A673 (cell line): ENCODE measurements at places on chromosomes 6 and 20. TPM values are rescaled to one million over a fixed set of nuclear protein-coding genes. Genes with fewer than 3 reads are reported as not detected.

DNA sequence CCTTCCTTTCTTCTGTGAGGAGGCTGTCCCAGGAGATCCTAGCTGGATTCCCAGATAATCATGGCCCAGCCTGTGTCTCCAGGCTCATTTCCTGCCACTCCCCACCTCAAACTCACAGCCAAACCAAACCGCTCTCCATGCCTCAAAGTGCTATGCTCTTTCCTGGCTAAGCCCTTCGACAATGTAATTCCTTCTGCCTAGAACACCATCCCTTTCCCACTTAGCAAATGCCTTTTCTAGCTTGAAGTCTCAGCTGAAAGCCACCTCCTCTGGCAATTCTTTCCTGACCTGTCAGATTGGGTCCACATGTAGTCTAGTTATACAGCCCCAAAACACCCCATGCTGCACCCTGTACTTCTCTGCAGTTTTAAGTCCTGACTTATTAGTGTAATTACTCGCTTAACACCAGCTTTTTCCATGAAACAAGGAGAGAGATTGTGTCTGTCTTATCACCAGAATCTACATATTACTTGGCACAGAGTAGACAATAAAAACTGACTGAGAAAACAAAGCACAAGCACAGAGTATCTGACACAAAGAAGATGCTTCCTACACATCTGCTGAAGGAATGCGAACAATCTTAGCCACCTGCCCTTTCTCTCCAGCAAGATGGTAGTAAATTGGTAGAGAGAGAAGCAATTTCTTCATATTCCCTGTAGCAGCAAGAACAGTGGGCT lies 5.4 kb downstream of the TRIM26 start:
- no peak for DNase-seq

The PNLDC1 gene
- 0.58 TPM in 1 of 2 replicates, not detected in the other for total RNA-seq

The RBM12 gene
- total RNA-seq = 114 and 124 TPM in 2 replicates

DNA sequence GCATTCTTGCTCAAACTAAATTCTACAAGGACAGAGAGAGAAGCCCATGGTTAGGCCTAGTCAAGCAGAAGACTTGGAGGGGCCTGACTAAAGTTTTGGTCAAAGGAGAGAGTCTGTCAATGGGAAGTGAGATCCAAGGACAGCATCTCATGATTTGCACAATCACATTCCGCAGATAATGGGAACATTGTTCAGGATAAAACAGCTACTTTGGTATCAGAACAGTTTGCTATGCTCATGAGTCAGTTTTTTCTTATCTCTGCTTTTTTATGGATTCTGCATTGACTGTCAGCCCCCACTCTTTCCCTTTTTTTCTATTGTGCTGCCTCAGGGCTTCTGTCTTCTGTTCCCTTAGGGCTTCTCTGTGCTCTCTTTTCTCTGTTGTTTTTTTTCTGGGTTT lies 28.6 kb downstream of the AKAP7 start:
- DNase-seq = no peak

GRCh38 chr20:19465536-19465935 lies 253.1 kb downstream of the SLC24A3 start:
- no peak for DNase-seq

The HLA-DRB1 gene
- not detected in 2 replicates for total RNA-seq

GRCh38 chr6:53258774-53259155 lies 90.0 kb downstream of the ELOVL5 start:
- no peak for DNase-seq

The LAMA2 gene
- 2.2 TPM in 2 replicates for total RNA-seq

The OPRM1 gene
- not detected in 2 replicates for total RNA-seq

- DNase-seq = no peak
Observed at GRCh38 chr20:5974531-5974930, 24.1 kb downstream of the MCM8 start.

DNA sequence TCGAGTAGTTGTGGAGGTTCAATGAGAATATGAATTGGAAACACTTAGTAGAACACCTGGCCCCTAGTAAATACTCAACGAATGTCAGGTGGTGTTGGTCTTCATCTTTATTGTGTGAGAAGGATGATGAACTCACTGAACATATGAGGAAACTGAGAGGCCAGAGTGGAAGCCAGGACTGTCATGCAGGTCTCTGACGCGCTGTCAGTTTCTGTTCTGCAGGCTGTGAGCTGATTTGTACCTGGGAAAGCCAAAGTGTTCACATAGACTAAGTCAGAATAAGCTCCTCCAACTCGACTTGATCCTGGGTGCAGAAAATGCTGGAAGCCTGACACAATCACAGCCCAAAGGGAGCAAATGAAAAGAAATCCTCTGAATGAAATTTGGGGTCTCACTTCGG lies 222.2 kb downstream of the LY86 start:
- DNase-seq = no peak

- DNase-seq = peak; percentile 60
Observed at GRCh38 chr6:1381481-1382330, 7.7 kb upstream of the FOXF2 start.

DNA sequence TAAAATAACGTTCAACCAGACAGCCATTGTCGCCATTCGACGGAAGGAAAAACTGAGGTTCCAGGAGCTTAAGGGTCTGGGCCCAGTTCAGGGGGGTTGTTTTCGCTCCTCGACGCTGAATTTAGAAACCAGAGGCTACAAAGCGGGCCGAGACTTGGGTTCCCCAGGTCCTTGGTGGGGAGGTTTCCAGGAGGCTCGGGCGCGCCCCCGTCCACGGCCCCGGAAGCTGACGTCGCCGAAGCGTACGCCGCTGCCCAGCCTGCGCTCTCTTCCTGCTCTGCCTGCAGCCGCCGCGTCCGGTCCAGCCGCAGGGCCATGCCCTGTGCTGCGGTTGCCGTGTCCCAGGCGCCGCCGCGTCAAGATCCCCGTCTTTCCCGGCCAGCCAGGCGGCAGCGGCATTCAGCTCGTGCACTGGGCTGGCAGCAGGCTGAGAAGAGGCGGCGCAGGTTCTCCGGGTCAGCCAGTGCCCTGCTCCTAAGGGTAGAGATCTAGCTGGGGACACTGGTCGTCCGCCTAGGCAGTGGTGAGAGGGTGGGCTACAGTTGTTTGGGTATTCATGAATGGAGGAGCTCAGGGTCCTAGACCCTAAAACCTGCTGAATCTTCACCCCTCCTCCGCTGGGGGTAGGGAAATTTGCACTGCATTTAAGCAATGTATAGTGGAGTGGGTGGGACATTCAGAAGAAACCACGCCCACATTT lies 901 bp upstream of the TRIM26 start:
- DNase-seq = peak; percentile 72

The LATS1 gene
- 35.2 and 39.6 TPM in 2 replicates for total RNA-seq

The RAMACL gene
- total RNA-seq = 0.77 and 2.2 TPM in 2 replicates

DNA sequence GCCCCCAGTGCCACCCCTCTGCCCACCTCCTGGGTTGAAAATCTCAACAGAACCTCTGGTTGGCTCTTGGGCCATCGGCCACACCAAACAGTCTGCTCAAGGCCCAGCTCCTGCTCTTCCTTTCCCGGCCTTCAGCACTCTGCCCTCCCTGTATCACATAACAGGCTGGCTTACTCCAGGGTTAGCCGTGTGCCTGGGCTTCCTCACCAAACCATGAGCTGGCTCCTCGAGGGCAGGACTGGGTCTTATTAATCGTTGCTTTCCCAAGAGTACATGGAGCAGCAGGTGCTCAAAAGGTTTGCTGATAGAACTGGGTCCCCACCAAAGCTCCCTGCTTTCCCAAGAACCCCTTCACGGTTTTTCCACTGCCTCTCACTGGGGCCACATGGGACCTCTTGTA lies 12.7 kb upstream of the FAM83C start:
- no peak for DNase-seq

DNA sequence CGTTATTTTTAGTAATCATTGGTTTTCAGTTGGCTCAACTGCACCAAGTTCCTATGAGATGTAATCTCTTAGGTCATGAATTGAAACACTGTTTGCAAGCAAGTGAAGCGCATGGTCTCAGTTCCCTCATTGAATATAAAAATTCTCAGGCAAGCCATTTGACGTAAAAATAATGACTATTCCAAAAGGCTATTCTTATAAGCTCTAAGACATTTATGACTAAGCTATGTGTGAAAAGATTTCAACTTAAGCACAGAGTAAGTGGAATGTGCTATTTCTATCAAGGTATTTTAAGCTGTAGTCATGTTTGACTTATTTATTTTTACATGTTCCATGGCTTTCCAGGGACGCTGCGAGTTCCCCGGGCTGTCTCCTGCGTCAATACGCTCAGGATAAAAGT lies 248.5 kb downstream of the THBS2 start:
- DNase-seq = no peak

- peak; percentile 19 for DNase-seq
Observed at GRCh38 chr6:40733290-40733689, 146.1 kb upstream of the LRFN2 start.

DNA sequence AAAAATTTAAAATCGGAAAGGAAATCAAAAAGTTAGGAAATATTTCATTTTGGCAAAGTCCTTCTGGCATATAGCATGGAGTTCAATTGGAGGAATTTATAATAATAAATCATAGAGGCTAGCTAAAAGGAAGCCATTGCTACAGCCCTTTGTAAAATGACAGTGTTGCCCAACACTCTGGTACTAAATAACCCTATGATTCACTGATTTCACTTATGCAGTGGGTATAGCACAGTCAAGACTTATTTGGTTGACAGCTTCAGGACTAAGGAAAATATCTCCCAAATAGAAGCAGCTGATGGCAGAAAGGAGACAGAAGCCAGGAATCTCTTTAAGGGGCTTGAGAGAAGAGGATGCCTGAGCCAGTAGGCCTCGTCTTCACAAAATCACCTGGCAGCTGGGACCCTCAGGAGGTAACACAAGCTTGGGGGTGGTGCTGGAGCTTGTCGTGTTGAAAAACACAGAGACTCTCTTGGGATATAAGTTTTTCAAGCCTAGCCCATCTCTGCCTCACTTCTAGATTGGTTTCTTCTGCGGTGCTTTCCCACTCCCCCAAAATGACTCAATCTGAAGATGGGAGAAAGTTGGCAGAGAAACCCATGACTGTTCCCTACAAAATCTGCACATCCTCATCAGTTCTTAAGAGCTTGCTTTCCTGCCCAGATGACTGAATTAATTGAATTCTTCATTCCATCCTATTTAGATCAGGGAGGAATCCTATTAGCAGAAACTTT lies 38.4 kb upstream of the EYA4 start:
- DNase-seq = no peak
